ENCODE measurements at places on chromosomes 6 and 20.

- DNase-seq = no peak
Observed at GRCh38 chr20:51507216-51508036, 35.1 kb downstream of the NFATC2 start.

- no peak for DNase-seq
Observed at GRCh38 chr6:132280436-132280835, 120.8 kb downstream of the MOXD1 start.

GRCh38 chr6:163775313-163775712 lies 360.8 kb downstream of the QKI start:
- DNase-seq = no peak

DNA sequence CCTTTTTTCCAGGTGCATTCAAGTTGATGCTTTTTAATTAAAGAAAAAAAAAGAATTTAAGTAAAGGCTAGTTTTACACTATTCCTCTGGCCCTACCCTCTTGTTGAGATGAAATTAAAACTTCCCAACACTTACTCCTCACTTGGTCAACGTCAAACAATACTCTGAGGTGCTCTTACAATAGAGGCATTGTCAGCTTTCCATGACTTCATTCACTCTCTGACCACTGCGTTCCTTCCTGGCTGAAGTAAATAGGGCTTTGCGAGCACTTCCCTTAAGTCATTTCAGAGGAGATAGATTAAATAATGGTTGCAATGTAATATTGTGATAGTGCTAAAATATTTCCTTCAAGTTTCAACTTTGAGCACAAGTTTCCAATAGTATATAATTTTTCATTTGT lies 229.8 kb upstream of the CEP162 start:
- no peak for DNase-seq

- DNase-seq = no peak
Observed at GRCh38 chr6:1832844-1833787, 223.4 kb downstream of the FOXC1 start.

- DNase-seq = peak; percentile 30
Observed at GRCh38 chr20:35329435-35330139, 37.4 kb upstream of the FAM83C start.

DNA sequence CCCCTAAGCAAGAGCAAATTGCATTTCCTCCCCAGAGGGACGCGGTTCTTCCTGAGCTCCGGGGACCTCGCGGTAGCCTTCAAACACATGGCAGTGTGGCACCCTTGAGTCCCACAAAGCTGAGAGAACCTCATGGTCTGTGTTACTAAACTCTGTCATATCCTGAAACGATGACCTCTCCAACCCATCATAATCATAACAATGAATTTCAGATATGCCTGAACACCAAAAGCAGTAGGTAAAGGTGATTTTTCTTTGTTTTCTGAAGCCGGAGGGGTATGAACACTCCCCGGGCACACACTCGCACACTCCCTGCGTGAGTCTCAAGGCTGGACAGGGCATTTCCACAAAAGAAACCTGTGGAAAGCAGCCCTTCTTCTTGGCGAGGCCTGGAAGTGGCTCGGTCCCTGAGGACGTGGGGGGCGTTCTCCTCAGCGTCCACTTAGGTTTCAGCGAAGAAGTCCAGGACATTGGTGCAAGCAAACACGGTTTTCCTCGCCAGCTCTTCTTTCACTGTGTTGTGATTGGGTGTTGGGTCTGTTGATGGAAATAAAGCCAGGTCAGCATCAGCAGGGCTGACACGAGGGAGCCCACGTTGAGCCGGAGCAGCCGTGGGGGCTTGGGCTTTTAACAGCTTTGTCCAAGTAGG lies 183.4 kb downstream of the ERMARD start:
- no peak for DNase-seq

- no peak for DNase-seq
Observed at GRCh38 chr6:4781967-4782575, 5.9 kb downstream of the CDYL start.

GRCh38 chr6:41600499-41601247 lies 37.6 kb upstream of the MDFI start:
- no peak for DNase-seq

GRCh38 chr6:85401186-85402021 lies 48.5 kb upstream of the NT5E start:
- no peak for DNase-seq

GRCh38 chr6:156617376-156617775 lies 159.8 kb upstream of the ARID1B start:
- no peak for DNase-seq

GRCh38 chr6:20056350-20056992 lies 155.8 kb downstream of the MBOAT1 start:
- DNase-seq = no peak

DNA sequence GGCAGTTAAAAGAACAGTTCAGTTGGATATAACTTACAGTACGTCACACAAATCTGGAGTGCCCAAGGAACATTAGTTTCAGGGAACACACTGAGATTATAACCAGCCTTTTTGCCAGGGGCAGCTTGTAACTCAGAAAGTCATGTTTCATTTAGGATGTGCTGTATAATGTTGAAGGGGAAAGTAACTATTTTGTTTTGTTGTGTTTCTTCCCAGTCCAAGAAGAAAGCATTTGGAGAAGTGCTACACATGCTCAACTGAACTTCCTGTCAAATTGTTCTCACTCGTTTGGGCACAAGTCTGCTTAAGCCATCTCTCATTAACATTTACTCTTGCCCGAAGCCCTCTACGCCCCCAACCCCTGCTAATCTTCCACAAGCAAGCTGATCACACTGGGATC lies 157.9 kb downstream of the BTBD9 start:
- DNase-seq = no peak

DNA sequence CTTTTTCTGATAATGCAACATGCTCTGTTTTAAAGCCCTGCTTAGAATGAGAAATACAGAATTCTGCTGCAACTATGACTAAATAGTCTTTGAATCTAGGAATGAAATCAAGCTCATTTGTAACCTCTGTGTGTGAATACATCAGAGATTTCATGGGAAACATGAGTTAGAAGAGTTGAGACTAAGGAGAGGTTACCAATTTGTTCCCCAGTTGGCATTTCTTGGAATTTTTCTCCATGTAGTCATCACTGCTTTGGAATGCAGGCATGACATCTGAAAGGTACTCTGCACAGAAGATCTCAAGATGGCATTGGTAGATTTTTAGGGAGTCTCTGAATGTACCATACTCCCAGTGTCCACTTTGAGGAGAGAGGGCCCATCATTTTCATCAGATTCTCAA lies 237.2 kb downstream of the TFAP2A start:
- no peak for DNase-seq

- no peak for DNase-seq
Observed at GRCh38 chr20:43985608-43986316, 71.1 kb downstream of the TOX2 start.

GRCh38 chr20:4512891-4513550 lies 208.7 kb upstream of the PRND start:
- no peak for DNase-seq

DNA sequence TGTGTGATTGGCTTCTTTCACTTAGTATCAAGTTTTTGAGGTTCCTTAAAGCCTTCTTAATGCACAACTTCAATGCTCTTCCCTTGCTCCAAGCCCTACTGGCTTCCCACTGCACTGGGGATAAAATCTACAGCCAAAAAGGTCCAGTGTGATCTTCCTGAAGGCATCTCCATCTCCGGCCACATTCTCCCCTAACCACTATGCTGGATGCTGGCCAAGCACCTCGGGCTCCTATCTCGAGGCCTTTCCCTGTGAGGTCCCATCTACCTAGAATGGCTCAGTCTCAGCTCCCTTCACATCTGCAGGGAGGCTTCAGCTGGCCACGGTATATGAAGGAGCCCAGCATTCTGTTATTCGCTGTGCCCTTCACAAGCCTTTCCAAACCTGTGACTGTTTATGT lies 48.1 kb downstream of the CNKSR3 start:
- no peak for DNase-seq

GRCh38 chr6:36967757-36968156 lies 13.2 kb downstream of the PI16 start:
- DNase-seq = no peak

DNA sequence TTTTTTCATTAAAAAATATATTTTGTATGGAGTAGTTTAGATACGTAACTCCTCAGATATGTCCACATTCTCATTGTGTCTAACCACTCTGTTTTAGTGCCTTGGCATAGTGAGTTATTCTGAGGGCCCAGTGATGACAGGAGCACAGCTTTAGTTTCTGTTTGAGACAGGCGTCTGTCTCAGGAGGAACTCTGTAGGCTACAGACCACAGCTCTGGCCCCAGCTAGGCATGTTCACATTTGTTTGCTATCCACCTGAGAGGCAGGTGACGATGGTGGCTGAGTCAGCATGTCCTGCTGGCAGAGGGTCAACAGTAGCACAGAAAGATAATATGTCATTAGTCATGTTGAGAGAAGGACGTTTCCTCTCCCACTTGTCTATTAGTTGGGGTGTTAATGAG lies 16.3 kb downstream of the LRRC1 start:
- no peak for DNase-seq

DNA sequence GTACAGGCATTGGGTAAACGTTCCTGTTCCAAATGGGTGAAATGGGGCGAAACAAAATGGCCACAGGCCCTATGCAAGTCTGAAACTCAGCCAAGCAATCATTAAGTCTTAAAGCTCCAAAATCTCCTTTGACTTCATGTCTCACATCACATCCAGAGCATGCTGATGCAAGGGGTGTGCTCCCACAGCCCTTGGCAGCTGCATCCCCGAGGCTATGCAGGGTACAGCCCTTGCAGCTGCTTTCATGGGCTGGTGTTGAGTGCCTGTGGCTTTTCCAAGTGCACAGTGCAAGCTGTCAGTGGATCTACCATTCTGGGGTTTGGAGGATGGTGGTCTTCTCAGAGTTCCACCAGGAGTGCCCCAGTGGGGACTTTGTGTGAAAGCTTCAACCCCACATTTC lies 270.0 kb upstream of the CDYL start:
- DNase-seq = no peak
